ENCODE measurements at places on chromosomes 11 and 22.

- DNase-seq = no peak
Measured at GRCh38 chr11:45259592-45259991, 26.5 kb downstream of the SYT13 start.

- no peak for DNase-seq
Measured at GRCh38 chr11:110089617-110090282, 3.4 kb upstream of the ZC3H12C start.

GRCh38 chr11:67357831-67358670 lies 4.7 kb upstream of the POLD4 start:
- DNase-seq = no peak

- DNase-seq = no peak
Measured at GRCh38 chr22:17754233-17754925, 19.9 kb downstream of the BID start.

GRCh38 chr11:118163494-118163893 lies 10.9 kb upstream of the SCN4B start:
- DNase-seq = no peak

DNA sequence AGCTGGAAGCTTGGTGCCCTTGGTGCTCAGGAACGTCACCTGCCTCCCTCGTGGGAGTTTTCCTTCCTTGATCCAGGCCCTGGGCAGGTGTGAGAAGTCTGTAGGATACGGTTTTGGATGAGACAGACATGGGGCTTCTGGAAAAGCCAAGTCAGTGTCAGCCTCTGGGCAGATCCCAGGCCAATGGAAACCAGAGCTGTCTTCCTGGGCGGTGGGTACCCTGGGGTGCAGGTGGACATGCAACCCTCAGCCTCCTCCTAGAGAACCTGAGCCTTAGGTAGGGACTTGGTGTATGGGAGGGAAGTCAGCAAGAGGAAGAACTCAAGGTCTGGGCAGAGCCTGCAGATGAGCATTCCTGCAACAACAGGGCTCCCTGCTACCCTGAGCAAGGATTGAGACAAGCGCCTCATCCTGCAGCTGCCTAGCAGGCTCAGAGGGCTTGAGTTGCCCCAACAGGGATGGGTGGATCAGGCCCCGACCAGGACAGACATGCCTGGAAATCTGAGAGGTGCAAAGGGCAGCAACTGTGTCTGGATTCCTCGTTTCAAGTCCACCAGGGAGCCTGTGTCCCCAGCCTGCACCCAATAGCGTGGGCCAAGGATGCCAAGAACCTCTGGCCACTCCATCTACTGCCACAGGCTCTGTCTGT lies 37.6 kb upstream of the SYT13 start:
- no peak for DNase-seq

DNA sequence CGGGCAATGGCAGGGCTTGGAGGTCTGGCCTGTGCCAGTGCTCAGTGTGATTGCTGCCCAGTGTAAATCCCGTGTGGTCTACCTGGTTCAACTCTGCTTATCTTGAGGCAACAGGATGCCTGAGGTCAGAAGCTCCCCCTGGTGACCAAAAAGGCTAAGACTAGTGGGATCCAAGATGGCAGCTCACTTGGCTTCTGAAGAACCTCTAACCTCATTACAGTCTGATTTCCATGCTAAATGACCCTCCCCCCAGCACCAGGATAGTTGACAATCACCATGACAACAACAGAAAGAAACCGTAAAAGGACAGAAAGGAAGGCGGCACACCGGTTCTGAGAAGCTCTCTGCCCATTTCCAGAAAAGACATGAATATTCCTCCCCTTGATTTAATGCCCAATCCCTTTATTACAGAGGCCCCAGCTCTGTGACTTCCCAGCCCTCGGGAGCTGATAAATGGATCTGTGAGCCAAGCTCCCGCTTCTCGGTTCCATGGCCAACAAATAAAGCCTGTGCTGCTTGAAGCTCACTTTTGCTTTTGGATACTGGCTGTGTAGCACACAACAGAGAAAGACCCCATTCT lies 398.4 kb downstream of the CTTN start:
- DNase-seq = no peak

- DNase-seq = no peak
Measured at GRCh38 chr11:44532809-44533208, 32.7 kb upstream of the CD82 start.

DNA sequence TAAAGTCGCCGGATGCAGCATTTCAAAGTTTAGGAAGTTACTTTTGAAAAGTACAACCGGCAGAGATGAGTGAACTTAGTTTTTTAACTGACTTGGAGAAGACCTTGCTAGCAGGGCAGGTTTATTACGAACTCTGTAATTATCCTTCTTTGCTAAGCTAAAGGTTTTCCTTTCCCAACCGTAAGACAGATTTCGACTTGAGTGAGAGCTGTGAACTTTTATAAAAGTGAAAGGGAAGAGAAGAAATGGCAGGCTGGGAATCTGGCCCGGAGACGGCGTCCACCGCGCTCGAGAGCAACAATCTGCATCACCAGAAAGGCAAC lies 659 bp upstream of the TEAD1 start:
- DNase-seq = no peak

- no peak for DNase-seq
Measured at GRCh38 chr22:49609207-49609876, 218.3 kb downstream of the BRD1 start.

GRCh38 chr11:1812274-1812673 lies 22.5 kb upstream of the SYT8 start:
- DNase-seq = no peak

DNA sequence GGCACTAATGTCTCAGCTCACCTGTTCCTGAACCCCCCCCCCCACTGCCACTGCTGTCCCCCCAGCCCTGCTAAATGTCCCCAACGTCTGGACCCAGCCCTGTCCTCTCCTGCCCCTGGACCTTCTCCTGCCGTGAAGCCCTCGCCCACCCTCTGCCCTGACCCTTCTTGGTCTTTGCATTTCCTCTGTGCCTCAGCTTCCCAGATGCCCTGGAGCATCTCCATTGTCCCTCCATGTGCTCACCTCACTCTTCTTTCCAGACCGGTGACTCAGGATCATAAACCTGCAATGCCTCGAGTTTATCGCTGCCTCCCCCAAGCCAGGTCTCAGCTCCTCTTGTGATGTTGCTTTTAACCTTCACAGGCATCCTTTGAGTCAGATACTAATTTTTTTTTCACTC lies 416.4 kb downstream of the BRD1 start:
- no peak for DNase-seq

GRCh38 chr11:15159085-15159484 lies 44.4 kb downstream of the INSC start:
- DNase-seq = no peak

- no peak for DNase-seq
Measured at GRCh38 chr22:48783821-48784266, 1043.8 kb downstream of the BRD1 start.

- DNase-seq = no peak
Measured at GRCh38 chr11:83284501-83285150, 1.5 kb downstream of the CCDC90B start.

GRCh38 chr11:58625826-58626460 lies 3.5 kb downstream of the CNTF start:
- DNase-seq = no peak

Data from testis (tissue), 5 donors.